Thymus (tissue), 14 donors: ENCODE measurements at places on chromosomes 3 and 15. TPM values are rescaled to one million over a fixed set of nuclear protein-coding genes. Genes with fewer than 3 reads are reported as not detected.

DNA sequence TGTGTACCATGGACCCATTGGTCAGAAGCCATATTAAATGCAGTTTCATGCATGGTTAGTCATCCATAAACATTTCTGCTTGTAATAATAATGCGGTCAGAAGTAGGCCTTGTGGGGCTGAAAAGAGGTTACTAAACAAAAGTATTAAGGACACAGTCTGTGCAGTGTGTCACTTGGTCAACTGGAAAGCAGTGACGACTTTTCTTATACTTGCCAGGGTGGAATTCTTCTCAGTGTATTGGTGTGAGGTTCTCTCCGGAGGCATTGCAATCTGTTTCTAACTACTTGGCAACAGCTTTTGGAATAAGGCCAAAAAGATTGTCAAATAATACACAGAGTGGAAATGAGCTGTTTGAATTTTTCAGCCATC, 46.8 kb downstream of the CHL1 start:
- H3K27me3 ChIP-seq, result no peaks in the 10 kb centered on the region
- no peak overlapping the region for H3K27ac ChIP-seq
- no peak overlapping the region for H3K4me3 ChIP-seq
- H3K36me3 ChIP-seq, result no peaks in the 10 kb centered on the region
- no peaks in the 10 kb centered on the region for H3K4me1 ChIP-seq

GRCh38 chr3:143031327-143031726, 30.0 kb downstream of the U2SURP start:
- H3K36me3 ChIP-seq, result peaks cover 87% of the 10 kb centered on the region
- H3K27me3 ChIP-seq, result no peaks in the 10 kb centered on the region
- no peak overlapping the region for H3K4me3 ChIP-seq
- no peak for DNase-seq

The SERPINI2 gene
- polyA plus RNA-seq, result 0.34 TPM

DNA sequence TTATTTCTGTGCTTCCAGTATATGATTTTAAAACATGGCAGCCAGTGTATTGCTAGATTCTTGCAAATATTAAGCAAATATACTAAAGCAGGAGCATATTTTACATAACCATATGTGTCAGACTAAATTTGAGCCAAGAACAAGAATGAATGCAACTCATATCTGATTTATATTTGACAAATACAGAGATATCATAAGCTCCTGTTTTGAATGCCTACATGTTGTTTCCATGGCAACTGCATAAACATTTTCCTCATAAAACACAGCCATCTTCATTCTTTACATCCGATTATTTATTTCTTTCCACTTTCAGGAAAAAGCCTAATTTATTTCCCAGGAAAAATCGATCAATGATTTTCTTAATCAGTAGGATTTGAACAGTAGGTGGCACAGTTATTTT, 172.2 kb upstream of the TSPAN3 start:
- no peaks in the 10 kb centered on the region for H3K4me1 ChIP-seq
- no peak for DNase-seq
- no peak overlapping the region for H3K27ac ChIP-seq
- no peaks in the 10 kb centered on the region for H3K36me3 ChIP-seq
- H3K4me3 ChIP-seq, result no peak overlapping the region

The PAQR5 gene
- 0.25 TPM for polyA plus RNA-seq

DNA sequence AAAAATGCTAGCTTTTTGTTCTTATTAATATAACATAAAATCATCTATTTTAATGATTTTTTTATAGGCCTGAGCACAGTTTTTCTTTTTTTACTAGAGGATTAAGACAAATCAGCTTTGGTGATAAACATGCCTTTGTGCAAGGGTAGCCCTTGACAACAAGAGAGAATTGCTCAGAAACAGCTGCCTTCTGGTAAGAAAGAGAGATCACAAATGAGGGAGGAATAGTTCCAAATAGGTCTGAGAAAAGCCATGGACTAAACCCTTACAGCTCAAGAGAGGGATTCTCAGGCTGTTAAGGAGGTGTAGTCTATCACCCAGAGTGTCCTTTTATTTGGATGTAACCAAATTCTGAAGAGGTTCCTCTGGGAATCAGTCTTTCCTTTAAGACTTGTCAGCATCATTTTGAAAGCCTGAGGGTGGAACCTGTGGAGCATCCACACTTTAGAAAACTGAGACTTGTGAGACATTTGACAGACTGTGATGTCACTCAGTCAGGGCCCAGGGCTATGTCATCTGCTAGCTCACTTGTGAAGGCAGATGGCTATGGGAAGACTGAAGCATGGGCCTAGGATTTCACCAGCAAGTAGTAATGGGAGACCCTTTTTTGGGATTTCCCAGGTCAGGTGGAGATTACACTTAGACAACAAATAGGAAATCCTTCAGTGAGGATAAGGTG, 102.9 kb upstream of the KCNAB1 start:
- H3K4me3 ChIP-seq, result no peak overlapping the region
- no peak overlapping the region for H3K27ac ChIP-seq
- DNase-seq, result no peak
- no peaks in the 10 kb centered on the region for H3K36me3 ChIP-seq
- H3K4me1 ChIP-seq, result no peaks in the 10 kb centered on the region

GRCh38 chr15:64687172-64687571, 88.2 kb downstream of the RBPMS2 start:
- no peaks in the 10 kb centered on the region for H3K4me1 ChIP-seq
- peaks cover 90% of the 10 kb centered on the region for H3K36me3 ChIP-seq
- no peak overlapping the region for H3K27ac ChIP-seq
- H3K4me3 ChIP-seq, result no peak overlapping the region
- no peak for DNase-seq

- H3K4me1 ChIP-seq, result peaks cover 3% of the 10 kb centered on the region
- peak; percentile 31 for DNase-seq
- no peak overlapping the region for H3K4me3 ChIP-seq
- no peak overlapping the region for H3K27ac ChIP-seq
Measured at GRCh38 chr3:161423911-161424522, 52.7 kb upstream of the SPTSSB start.

DNA sequence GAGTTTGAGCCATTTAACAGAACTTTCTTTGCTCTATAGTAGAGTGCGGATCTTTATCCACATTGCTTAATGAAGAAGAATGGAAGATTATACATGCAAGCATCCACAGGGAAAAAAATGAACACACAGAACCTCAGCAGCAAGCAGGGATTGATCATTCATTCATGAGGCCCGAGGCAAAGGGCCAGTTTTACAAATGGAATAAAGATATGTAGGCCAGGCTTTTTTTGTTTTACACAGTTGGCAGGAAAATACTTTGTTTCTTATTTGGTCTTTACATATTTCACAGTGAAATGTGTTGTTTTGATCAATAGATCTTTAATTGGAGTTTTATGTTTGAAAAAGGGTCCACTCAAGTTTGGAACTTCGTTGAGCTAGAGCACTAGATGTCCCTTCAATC, 117.5 kb downstream of the LRTM1 start:
- H3K27me3 ChIP-seq, result no peaks in the 10 kb centered on the region
- no peak for DNase-seq
- H3K27ac ChIP-seq, result no peak overlapping the region

DNA sequence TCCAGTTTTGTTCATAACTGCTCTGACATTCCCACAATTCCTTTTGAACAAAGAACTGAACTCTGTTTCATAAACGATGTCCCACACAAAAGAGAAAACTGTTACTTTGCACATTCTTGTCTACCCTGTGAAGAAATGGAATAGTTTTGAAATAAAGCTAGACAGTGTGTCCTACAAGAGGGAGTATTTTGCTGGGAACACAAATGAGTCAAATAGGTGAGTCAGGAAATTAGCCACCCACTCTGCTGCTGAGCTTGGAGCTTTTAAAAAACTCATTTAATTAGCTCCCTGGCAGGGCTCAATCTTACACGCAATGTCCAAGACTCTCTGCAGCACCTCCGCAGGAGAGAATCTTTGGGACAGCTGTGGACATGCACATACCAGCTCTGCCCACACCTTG, 193.4 kb downstream of the SLC9A9 start:
- H3K4me1 ChIP-seq, result no peaks in the 10 kb centered on the region
- no peak for DNase-seq

DNA sequence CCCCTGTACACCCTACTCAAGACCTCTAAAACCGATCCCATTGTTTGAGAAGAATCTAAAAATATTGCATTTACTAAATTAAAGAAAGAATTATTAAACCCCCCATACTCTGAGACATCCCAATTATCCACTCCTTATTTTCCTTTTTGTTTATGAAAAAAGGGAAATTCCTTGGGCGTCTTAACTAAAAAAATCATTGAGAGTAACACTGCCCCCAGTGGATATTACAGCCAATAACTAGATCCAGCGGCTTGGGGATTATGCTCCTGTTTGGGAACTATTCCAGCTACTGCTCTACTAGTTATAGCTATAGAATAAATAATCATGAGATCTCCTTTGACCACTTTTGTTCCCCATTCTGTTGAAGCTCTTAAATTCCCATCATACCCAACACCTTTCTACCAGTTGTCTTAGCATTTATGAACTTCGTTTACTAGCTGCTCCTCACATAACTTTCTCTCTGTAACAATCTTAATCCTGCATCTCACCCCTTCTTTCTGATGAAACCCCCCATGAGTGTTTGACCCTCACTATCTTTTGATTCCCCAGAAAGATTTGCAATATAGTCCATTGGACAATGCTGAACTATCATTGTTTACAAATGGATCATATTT, 12.7 kb upstream of the CFAP91 start:
- H3K4me3 ChIP-seq, result no peak overlapping the region
- no peak for DNase-seq
- H3K4me1 ChIP-seq, result no peaks in the 10 kb centered on the region
- no peaks in the 10 kb centered on the region for H3K36me3 ChIP-seq

DNA sequence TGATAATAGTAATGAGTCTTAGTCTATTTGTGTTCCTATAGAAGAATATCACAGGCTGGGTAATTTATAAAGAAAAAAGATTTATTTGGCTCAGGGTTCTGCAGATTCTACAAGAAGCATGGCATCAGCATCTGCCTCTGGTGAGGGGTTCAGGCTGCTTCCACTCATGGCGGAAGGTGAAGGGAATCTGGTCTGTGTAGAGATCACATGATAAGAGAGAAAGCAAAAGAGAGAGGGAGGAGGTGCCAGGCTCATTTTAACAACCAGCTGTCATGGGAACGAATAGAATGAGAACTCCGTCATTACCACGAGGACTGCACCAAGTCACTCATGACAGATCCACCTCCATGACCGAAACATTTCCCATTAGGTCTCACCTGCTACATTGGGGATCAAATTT, 664.0 kb upstream of the SGO1 start:
- DNase-seq, result no peak
- H3K4me1 ChIP-seq, result no peaks in the 10 kb centered on the region
- H3K36me3 ChIP-seq, result no peaks in the 10 kb centered on the region
- no peak overlapping the region for H3K4me3 ChIP-seq
- no peaks in the 10 kb centered on the region for H3K27me3 ChIP-seq

GRCh38 chr3:97815149-97815917, 6.5 kb upstream of the CRYBG3 start:
- H3K4me1 ChIP-seq, result no peaks in the 10 kb centered on the region
- no peak overlapping the region for H3K27ac ChIP-seq
- no peaks in the 10 kb centered on the region for H3K27me3 ChIP-seq

DNA sequence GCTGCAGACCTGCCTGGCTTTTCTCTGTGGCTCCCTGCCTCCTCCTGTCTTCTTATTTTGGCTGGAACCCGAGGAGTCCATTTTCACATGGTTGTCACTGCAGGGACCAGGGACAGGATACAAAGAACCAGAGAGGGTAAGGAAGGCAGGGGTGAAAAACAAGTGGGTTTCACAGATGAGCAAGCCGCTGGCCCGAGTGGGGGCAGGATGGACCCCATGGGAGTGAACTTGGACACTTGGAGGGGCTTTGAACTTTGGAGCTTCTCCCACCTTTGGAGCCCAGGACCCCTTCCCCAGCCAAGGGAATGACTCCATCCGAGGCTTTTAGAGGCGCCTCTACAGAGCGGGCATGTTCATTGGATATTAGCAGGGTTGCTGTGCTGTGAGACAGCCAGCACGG, 26.9 kb upstream of the ADCY5 start:
- no peak overlapping the region for H3K4me3 ChIP-seq
- H3K27me3 ChIP-seq, result no peaks in the 10 kb centered on the region
- H3K36me3 ChIP-seq, result no peaks in the 10 kb centered on the region
- DNase-seq, result no peak
- no peaks in the 10 kb centered on the region for H3K4me1 ChIP-seq
- H3K27ac ChIP-seq, result no peak overlapping the region

The IGF2BP2 gene
- 2.0 TPM for polyA plus RNA-seq

- no peaks in the 10 kb centered on the region for H3K27me3 ChIP-seq
- no peak overlapping the region for H3K4me3 ChIP-seq
- DNase-seq, result no peak
Measured at GRCh38 chr3:107498646-107499045, 24.1 kb upstream of the BBX start.

- H3K4me1 ChIP-seq, result no peaks in the 10 kb centered on the region
- H3K27ac ChIP-seq, result no peak overlapping the region
- no peak overlapping the region for H3K4me3 ChIP-seq
- no peak for DNase-seq
Measured at GRCh38 chr15:45855210-45855906, 220.5 kb downstream of the SQOR start.

DNA sequence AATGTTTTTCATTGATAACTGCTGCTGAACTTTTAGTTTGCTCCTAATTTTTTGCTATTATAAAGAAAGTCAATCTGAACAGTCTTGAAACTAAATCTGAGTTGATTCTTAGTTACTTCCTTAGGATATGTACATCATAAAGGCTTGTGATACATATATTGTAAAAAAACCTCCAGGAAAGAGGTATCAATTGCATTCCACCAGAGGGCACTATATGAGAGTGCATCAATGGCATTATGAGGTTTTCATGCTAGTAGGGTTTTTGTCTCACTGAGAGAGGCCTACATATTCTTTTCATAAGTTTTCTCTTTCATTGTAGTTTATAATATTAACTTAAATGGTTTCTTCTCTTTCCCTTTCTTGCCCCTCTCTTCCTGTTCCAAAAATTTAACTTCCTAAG, 46.9 kb downstream of the PIK3R4 start:
- no peak overlapping the region for H3K4me3 ChIP-seq
- H3K4me1 ChIP-seq, result no peaks in the 10 kb centered on the region
- no peaks in the 10 kb centered on the region for H3K27me3 ChIP-seq
- H3K27ac ChIP-seq, result no peak overlapping the region
- DNase-seq, result peak; percentile 28

DNA sequence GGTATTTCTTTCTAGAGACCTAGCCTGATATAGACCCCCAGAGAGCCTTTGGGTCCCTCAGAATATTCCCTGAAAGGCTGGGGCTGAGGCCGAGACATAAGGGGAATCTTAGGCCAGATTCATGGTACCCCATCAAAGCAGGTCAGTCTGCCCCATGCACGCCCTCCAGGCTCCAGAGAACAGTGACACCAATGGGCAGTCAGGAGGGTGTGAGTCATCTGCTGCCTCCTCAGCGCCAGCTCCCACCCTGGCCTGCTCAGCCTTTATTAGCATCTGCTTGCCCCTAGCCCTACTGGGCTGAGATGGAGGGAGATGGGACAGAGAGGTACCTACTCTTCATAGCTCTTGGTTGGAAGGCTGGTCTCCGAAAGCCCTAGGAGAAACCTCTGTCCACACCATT, 14.3 kb upstream of the CAMKV start:
- peaks cover 2% of the 10 kb centered on the region for H3K27me3 ChIP-seq
- no peak for DNase-seq
- no peak overlapping the region for H3K4me3 ChIP-seq
- H3K36me3 ChIP-seq, result no peaks in the 10 kb centered on the region
